ENCODE measurements at places on chromosomes 11 and 22.

- no peak for DNase-seq
Observed at GRCh38 chr11:129804012-129804411, 11.6 kb upstream of the TMEM45B start.

- no peak for DNase-seq
Observed at GRCh38 chr11:113906038-113906437, 1.4 kb downstream of the HTR3B start.

- DNase-seq = no peak
Observed at GRCh38 chr11:116333001-116333535, 439.7 kb downstream of the BUD13 start.

GRCh38 chr11:114447892-114448291 is 8.6 kb downstream of the REXO2 start:
- DNase-seq = no peak

GRCh38 chr11:78414321-78415051 is 3.1 kb downstream of the GAB2 start:
- DNase-seq = peak; percentile 30

- DNase-seq = no peak
Observed at GRCh38 chr11:28679795-28680468, 571.7 kb downstream of the METTL15 start.

GRCh38 chr22:43110444-43110926 is at the start of gene BIK:
BIK (plus strand) TSS chr22:43110750; CDS start chr22:43124023, 13,273 bp downstream.
- DNase-seq = peak; percentile 43

GRCh38 chr11:94169930-94170545 is 41.4 kb downstream of the PANX1 start:
- DNase-seq = no peak

DNA sequence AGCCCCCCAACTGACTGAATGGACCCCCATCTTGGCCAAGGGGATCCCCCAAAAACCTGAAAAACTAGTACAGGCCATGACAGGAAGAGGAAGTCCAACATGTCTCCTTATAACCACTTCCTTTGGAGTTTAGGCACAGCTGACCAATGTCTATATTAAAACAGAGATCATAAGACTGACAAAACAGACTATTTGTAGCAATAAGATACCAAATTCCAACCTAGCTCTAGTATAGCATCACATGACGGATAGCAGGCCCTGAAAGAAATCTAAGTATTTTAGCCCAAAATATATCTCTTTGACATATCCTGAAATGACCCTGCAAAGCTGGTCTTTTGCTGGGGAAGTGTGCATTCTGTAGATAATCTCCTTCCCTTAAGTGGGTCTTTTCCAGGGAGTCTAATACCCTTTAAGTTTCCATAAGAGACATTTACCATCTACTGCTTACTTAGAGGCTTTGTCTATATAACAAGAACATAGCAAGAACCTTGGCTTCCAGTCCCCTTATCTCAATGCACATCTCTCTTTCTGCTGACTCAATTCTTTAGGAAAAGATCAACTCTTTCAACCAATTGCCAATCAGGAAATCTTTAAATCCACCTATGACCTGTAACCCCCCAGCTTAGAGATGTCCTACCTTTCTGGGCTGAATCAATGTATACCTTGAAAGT is 34.9 kb upstream of the ACER3 start:
- DNase-seq = no peak

- no peak for DNase-seq
Observed at GRCh38 chr11:64887234-64887756, 8.9 kb upstream of the EHD1 start.

DNA sequence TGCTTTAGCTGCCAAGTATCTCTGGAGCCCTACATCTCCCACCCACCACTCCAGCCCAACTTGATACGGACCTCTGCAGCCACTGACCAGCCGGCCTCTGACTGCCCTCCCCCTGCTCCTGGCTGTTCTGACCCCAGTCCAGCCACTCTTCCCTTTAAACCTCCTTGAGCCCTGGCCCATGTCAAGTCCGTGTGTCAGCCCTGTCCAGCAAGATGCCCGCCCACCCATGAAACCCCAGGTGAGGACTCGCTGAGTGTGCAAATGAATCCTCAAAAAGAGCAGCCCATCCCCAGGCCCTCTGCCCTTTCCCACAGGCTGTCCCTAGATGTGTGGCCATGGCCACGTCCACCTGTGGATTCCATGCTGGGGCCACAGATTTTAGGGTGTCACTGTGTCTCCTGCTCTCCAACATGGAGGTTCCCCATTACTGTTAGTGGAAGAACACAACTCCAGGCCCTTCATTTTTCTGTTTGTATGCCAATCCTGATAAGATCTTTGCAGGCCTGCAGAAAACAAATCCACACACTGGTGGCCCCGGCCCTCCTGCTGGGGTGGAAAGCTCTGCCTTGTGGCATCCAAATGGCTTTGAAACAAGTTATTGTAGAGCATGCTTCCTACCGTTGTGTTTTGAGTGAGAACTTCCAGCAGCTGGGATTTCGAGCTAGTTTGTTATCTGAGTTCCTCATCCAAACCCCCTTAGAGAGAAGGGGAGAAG is 22.7 kb upstream of the ADORA2A start:
- no peak for DNase-seq

- DNase-seq = no peak
Observed at GRCh38 chr11:134015556-134015955, 53.3 kb upstream of the JAM3 start.

DNA sequence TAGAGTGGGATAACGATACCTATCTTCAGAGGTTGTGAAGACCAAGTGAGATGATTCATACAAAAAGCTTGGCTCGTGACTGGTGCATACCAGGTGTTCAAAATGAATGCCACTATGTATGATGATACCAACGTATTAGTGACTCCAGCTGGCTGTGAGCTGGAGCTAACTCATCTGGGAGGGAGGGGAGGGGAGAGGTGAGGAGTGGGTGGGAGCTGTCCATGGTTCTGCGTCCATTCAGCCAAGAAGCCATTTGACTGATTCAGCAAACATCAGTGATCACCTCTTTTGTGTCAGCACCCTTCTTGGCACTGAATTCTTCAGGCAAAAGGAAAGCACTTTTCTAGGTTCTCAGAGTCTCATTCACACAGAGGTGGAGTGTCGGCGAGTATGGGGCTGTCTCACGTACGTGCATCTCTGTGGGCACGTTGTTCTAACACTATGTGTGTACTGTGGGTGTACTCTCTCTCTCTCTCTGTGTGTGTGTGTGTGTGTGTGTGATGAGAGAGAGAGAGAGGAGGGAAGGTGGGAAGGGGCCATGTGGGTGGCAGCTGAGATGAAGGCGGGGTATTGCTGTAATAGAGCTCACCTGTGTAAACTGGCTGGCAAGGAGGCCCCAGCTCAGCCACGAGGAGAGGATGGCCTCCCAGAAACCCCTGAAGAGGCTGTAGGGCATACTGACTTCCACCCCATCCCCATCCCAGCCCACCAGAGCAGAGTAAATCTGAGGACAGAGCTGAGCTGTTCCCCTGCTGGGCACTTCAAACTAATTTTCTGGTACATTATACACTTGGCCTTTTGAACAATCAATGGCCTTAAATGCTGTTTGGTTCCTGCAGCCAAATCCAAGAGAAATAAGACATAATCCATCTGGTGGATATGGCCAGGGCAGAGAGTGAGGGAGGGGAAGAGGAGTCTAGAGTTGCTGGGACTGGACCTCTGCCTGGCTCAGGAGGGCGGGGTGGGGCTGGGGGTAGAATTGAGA is 96.1 kb upstream of the THY1 start:
- DNase-seq = no peak

DNA sequence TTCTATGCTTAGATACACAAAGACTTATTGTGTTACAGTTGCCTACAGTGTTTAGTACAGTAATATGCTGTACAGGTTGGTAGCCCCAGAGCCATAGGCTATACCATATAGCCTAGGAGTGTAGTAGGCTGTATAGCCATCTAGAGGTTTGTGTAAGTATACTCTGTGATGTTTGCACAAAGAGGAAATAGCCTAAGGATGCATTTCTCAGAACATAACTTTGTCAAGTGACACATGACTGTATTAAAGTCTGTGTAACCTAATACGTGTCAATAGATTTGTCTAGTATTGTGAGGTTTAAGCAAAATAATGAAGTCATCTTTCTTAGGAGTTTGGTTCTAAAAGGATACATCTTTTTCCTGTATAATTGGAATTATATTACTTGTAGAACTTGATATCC is 5.5 kb downstream of the ZC3H12C start:
- no peak for DNase-seq

GRCh38 chr11:104122011-104122635 is 41.8 kb downstream of the PDGFD start:
- no peak for DNase-seq

GRCh38 chr22:23827351-23827995 is 11.3 kb downstream of the DERL3 start:
- DNase-seq = no peak

GRCh38 chr11:18594999-18595749 is 4.4 kb upstream of the MISFA start:
- DNase-seq = no peak

DNA sequence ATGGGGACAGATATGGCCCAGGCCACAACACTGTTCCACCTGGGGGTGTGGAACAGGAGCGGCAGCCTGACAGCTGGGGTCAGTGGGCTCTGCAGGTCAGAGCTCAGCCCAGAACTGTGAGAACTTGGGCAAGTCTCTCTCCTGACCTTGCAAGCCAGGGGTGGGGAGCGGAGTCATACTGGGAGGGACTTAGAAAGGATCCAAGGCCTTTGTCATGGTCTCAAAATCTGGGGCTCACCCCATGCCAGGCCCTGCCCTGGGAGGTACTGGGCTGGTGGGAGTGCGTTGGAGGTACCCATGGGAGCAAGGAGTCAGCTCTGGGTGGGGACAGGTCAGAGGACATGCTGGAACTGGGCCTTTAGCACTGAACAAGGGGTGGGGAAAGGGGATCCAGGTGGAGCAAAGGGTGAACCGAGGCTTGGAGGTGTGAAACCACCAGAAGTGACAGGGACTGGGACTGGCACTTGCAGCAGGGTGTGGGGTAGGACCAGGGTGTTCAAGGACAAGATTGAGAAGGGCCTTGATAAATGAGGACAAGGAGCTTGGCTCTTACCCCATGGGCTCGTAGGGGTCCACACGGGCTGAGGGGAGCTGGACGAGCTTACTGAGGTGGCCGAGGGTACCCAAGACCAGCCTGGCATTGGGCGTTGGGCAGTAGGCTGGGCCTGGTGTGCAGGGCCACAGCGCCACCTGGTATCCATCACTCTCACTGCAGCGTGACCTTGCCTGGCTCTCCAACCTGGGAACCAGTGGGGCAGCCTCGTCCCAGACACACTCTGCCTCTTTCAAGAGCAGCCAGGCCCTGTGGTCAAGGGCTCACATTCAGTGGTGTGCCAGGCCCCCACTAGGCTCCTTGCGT is 7.4 kb upstream of the PMM1 start:
- DNase-seq = peak; percentile 23

DNA sequence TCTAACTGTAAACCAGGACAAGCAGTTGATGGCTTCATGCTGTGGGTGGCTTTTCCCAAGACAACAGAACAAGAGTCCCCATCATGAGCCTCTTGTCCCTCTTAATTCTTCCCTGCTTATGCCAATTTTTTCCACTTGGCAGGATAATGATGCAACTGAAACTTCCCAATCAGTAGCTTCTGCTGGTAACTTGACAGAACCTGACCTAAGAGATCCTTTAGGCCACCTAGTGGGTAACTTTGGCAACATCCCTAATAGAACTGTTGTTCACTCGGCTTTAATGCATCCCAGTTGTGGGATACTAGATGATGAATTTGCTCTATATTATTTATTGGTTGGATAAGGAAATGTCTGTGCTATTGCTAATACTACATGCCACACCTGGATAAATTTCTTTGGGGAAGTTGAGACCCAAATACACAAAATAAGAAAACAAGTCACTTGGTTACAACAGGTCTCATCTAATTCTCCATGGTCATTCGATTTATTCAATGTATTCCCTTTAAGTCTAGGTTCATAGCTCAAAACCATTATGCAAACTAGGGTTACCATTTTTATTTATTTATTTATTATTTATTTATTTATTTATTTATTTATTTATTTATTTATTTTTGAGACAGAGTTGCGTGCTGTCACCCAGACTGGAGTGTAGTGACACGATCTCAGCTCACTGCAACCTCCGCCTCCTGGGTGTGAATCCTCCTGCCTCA is 41.4 kb upstream of the NFAM1 start:
- DNase-seq = peak; percentile 35

DNA sequence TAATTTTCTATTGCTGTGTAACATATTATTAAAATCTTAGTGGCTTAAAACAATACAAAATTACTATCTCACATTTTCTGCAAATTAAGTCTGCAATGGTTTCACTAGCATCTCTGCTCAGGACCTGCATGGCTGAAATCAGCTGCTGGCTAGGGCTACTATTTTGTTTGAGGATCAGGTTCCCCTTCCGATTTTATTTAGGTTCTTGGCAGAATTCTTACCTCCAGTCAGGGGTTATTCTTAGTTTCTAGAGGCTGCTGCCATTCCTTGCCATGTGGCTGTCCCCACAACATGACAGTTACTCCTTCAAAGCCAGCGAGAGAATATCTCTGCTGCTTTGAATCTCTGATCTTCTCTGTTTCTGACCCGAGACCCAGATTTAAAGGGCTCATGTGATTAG is 424.5 kb upstream of the ANO5 start:
- no peak for DNase-seq

DNA sequence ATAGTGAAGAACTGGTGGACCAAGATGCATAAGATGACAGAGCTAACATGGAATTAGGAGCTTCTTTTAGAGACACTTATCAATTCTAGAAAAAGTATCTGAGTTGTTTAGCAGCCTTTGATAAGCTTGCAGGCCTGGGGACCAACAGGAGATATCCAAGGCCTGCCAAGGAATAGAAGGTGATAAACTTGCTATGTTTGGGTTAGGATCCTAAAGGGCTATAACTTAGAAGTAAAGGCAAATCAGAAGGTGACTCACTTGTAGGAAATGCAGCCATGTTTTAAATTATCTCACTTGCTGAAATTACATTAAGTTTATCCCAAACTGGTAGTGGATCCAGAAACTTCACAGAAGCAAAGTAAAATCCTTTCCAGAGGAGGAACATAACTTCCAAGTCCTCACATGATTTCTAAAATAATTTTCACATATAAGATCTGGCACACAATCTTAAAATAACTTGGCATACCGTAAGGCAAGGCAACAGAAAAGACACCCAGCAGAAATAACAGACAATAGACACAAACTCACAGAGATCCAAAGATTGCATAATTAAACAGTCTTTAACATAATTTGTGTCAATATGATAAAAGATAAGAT is 69.6 kb upstream of the TEAD1 start:
- DNase-seq = no peak

DNA sequence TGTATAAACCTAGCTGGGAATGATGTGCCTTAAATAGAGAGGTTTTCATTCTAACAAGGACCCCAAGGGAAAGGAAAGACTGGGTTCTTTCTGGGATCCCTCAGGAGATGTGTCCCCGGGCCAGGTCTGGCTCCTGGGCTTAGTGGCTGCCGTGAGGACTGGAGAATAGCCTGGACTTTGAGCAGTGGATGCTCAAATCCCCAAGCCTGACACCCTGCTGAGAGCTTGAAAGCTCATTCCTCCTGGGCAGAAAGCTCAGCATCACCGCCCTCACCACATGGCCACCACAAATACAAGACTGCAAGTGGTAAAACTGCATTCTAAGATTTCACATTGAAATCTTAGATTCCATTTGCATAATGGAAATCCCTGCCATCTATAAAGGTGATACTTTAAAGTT is 79.4 kb upstream of the NARS2 start:
- DNase-seq = no peak

Measured in CD4-positive, alpha-beta T cell treated with Interleukin-15 for 4 hours (primary cell).